ENCODE measurements at places on chromosomes 13 and 19.

- no peak for DNase-seq
These were observed 18.6 kb downstream of the DOCK9 start for GRCh38 chr13:98959291-98959690.

DNA sequence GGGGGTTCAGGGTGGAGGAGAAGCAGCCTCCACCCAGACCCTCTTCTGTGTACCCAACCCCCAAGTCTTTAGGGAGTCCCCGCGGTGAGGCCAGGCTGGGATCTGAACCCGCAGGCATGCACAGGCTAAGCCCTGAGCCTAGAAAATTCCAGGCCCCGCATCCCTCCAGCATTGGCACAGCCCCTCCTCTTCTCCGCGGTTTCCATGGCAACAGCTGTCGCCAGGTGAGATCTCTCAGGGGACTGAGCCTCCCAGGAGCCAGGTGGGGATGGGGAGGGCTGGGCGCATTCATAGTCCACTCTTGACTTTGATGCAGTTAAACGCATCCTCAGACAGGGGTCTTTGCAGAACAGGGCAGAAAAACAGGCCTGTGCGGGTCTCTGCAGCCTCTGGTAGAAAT lies 48.3 kb upstream of the USP29 start:
- DNase-seq, result no peak

- no peak for DNase-seq
These were observed 29.6 kb downstream of the GJA3 start for GRCh38 chr13:20131057-20131832.

GRCh38 chr19:1412323-1412923 lies 5.0 kb downstream of the DAZAP1 start:
- DNase-seq, result no peak

GRCh38 chr19:2512523-2513431 lies 36.9 kb downstream of the GADD45B start:
- DNase-seq, result no peak

DNA sequence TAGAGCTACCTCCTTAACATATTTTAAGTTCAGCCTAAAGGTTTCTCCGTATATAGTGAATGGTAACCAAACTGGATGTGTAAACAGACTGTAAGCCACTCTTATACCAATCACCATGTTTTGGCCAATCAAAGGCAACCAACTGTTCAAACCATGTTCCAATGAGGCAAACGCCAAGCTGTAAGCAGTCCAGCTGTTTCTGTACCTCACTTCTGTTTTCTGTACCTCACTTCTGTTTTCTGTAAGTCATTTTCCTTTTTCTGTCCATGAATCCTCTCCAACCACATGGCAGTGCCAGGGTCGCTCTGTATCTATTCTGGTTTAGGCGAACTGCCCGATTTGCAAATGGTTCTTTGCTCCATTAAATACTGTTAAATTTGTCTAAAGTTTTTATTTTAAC lies 24.4 kb downstream of the COMMD6 start:
- no peak for DNase-seq

- DNase-seq, result no peak
These were observed 72.8 kb upstream of the PCDH8 start for GRCh38 chr13:52921194-52921593.

- peak; percentile 37 for DNase-seq
These were observed 2.9 kb upstream of the TCF3 start for GRCh38 chr19:1655131-1655981.

DNA sequence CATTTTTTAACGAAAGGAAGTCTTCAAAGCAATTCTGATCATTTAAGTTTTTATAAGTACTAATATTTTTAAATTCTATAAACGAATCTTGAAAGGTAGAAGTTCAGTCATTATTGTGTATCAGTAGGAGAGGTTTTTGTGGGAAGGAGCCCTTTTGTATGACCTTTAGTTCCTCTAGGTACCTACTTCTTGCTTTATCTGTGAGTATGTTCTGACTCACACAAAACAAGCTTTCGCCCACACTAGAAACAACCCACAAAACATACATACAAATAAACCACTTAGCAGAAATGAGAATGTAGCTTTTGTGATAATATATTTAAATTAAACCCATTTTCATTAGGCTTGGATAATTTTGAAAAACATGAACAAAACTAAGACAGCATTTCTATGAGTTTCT lies 27.8 kb downstream of the ERCC5 start:
- DNase-seq, result peak; percentile 67

GRCh38 chr13:29106651-29107050 lies 286.5 kb downstream of the MTUS2 start:
- no peak for DNase-seq

DNA sequence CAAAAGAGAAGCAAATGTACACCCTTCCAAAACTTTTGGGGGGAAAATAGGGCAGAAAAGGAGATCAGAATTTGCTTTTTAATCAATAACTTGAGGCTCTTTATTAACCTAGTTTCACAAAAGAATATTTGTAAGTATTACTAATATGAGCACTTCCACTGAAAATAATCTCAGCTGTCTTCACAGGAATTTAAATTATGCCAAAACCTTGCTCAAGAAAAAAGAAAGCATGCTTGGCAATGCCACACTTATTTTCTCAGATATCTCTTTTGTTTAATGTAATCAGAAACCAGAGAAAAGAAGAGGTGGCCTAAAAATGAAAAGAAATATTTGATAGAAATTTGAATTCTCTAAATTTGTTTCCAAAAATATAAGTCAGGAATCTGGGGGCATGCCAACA lies 234.9 kb upstream of the GPC6 start:
- no peak for DNase-seq

GRCh38 chr19:47380559-47380958 lies 31.4 kb downstream of the DHX34 start:
- DNase-seq, result no peak

DNA sequence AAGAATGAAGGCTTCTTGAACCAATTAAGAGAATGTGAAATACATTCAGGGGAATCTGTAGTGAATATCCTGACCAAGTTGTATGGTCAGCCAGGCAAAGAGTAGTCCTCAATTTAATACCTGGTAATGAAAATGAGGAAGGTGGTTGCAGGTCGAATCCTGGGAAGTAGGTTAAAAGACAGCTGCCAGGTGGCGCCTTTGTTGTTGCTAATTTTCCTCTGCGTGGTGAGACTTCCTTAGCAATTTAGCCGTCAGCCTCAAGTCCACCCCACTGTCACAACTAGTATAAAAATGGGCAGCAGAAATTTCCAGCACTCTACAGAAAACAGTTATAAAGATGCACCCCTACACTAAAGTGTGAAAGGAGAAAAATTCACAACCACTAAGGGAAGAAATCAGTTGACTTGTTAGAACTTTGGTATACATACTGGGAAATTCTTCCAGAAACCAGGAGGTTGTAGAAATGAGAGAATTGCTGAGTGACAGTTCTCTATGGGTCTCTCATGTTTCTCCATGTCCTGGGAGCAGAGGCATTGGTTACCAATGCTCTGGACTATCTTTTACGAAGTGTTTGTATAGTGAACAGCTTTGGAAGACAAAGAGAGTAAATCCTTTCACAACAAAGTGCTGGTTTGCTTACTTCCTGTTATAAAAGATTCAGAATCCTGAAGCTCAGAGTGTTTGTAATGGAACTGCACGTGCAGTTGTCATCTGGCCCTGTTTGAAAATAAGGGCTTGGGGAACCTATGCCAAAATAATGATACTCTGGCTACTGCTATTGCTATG lies 235.9 kb downstream of the NHLRC3 start:
- no peak for DNase-seq

DNA sequence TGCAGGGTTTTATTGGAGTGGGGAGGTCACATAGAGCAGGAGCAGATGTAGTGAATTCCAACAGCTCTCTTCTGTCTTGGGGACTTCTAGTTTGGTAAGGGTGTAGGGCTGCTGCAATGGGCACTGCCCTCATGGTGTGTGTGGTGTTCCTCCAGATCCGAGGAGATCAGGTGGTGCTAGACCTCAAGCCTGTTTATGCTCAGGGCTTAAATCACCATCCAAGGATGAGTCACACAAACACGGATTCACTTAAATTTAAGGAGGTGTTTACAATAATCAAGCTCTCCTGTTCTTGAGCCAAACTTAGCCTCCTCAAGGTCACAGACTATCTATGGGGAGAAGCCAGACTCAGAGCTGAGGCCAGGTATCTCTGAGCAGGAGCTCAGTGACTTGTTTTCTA lies 23.0 kb downstream of the HS6ST3 start:
- no peak for DNase-seq

- DNase-seq, result no peak
These were observed 6.2 kb upstream of the SHD start for GRCh38 chr19:4272894-4273293.

DNA sequence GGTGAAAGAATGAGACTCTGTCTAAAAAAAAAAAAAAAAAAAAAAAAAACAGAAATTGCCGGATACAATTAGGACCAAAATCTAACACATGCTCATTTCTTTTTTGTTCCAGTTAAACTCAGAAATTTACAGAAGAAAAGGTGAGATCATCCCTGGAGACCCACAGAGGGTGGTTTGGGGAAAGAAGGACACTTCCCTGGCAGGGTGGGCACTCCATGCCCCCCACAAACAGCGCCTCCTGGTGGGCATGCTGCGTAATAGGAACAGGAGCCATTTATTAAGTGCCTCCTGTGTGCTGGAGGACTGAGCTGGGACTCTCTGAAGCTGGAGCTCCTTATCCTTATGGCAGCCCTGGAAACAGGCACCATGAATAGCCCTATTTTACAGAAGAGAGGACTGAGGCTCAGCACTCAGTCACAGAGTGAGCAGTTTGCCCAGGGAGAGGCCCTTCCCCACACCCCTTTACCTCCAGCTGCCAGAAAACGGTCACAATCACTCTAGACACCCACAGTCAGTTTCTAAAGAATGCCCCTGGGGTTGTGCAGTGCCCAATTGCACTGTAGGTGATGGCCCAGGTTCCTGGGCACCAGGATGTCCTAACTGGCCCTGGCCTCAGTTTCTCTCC lies 10.1 kb downstream of the C19orf38 start:
- DNase-seq, result no peak

DNA sequence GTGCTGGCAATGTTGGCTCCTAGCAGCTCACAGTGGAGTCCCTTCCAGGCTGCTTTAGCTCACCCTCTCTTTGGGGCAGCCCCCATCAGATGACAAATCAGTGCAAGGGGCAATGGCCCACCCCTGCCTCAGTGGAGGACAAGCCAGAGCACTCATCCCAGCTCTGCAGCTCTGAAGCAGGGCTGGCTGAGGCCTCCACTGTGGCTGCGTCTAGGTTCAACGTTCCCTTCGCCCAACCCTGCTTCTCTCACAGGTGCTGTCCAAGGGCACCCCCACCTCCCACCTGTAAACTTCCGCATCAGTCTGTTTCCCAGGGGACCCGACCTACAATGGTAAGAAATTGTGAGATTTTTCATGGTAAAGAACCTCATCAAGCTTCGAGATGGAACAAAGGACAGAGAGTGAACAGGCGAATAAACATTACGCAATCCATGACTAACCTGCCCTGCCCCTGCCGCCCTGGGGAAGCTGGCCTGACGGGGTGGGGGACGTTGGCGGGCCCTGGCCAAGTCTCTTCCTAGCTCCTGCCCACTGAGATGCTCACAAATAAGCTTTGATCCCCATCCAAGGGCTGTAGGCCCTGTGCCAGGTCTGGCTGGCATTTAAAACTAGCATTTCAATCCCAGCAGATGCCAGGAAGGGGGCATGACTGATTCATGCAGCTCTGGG lies 40.5 kb downstream of the DZIP1 start:
- DNase-seq, result peak; percentile 73

GRCh38 chr13:76245211-76245610 lies 609.1 kb downstream of the LMO7 start:
- no peak for DNase-seq

GRCh38 chr13:59409634-59410200 lies 754.0 kb downstream of the DIAPH3 start:
- no peak for DNase-seq

DNA sequence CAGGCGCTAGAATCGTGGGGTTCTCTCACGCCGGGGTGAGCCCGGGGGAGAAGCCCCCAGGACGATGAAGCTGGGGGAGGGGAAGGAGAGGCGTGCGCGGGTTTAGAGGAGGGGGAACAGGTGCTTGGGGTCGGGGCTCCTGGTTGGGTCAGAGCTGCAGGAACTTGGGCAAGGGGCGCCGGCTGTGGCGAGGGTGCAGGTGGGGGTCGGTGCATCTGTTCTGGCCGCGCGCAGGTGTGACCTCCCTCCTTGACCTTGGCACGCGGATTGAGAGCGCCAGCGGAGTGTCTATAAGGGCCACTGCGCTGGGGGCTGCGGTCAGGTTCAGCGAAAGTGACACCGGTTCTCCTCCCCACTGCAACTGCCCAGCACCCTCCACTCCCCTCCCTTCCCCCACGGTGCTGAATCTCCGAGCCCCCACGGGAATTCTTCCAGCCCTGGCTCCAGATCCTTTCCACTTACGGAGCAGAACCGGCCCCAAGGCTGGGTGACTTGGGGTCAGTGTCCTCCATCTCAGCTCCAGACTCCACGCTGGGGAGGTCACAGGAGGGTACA lies 618 bp downstream of the TMEM38A start:
- no peak for DNase-seq

GRCh38 chr13:67061750-67062149 lies 168.4 kb downstream of the PCDH9 start:
- DNase-seq, result no peak

DNA sequence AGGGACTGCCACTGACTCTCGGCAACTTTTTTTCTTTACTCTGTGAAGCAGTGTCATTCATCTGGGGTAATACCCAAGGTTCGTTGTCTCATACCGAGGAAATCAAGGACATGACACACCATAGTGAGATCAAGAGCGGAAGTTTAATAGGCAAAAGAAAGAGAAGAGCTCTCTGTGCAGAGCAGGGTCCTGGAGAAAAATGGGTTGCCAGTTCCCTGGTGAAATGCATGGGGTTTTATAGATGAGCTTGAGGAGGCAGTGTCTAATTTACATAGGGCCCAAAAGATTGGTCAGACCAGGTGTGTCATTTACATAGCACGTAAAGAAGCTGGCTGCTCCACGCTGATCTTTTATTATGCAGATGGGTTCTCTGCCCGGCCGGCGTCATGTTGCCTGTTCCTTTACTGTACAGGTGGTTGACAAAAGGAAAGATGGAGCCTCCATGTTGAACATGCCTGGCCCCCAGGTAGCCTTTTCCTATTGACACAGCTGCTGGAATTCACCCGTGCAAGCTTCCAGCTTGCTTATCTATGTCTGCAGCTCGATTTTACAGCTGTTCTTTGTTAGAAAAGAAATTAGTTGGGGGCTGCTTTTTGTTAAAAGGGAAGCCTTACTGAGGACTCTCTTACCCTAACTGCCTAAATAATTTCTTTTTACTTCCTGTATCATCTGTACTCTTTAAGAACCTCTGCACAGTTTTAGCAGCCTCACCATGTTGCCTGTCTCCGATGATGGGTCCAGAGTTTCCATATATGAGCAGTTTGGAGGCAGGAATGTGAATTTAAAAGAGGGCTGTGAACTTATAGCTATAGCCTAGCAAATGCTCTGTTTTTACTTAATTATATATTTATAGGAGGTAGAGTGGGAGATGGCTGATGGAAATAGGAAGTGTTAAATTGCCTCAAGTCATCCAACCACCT lies 98.0 kb upstream of the DIAPH3 start:
- DNase-seq, result no peak
